ENCODE measurements at places on chromosomes 1 and 21.

- no peak for DNase-seq
These were observed 682.6 kb downstream of the RWDD3 start for GRCh38 chr1:95916616-95917015.

- DNase-seq: no peak
These were observed 23.1 kb upstream of the NPPB start for GRCh38 chr1:11881749-11882441.

DNA sequence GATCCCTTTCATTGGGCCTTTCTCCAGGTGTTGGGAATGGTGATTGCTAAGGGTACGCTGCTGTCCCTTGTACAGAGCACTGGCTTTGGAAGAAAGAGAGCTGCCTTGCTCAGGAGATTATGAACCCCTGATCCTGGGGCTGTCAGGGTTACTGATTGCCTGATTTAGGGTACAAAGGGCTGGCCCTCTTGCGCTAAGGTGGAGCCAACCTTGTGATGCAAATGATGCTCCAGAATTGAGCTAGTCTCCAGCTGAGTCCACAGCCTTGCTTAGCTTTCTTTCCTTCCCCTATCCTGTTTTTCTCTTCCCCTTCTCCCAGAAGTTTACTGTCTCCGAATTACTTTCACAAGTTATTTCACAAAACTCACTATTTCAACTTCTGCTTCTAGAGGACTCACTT lies 334.7 kb downstream of the AMY1C start:
- no peak for DNase-seq

DNA sequence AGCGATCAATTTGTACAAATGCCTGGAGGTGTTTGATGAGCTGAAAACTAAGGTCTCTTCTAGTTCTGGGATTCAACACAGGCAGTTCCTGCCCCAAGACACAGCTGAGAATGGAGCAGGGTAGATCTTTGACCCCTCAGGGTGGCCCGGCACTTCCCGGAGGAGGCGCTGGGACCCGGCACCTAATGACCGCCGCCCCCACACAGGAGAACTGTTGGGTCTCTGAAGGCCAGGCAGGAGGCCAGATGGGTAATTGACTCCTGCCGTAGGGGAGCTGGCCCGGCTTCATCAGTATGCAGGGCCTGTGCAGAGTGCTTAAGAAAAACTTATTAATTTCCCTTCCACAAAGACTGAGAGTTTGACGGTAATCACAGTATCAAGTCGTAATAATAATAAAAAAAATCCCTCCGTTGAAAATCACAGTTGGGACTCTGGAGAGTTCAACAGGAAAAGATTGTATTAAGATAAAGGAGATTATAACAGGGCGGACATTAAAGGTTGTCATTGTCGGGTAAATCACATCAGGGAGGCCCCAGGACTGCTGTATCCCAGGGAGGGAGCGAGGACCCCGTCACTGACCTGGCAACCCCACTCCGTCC lies 51.7 kb downstream of the UBIAD1 start:
- DNase-seq: no peak

GRCh38 chr21:25608044-25608737 lies 910 bp upstream of the MRPL39 start:
- peak; percentile 84 for DNase-seq

GRCh38 chr1:7847599-7847998 lies 5.3 kb downstream of the UTS2 start:
- no peak for DNase-seq

DNA sequence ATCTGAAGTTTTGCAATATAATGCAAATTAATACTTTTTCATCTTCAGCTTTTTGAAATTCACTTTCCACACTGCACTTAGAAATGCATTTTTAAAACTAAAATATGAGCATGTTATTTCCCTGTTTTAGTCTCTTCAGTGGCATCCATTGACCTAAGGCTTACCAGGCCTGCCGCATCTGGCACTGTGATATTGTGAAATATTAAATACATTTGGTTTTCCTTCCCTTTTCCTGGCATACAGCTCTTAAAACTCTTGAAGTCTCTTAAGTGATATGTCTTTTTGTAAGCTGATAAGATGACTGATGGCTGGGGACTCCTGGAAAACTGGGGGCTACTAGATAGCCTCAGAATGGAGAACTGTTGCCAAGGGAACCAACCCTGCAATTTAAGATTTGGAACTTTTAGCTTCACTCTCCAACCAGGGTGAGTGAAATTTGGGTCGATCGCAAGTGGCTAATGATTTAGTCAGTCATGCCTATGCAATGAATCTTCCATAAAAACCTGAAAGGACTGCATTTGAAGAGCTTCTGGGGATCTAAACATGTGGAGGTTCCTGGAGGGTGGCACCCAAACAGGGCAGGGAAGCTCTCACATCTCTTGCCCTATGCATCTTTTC lies 75.5 kb upstream of the PDC start:
- DNase-seq: no peak

- no peak for DNase-seq
These were observed 231.7 kb downstream of the PAPPA2 start for GRCh38 chr1:176694713-176695112.

GRCh38 chr1:28796352-28797211 lies 15.4 kb upstream of the OPRD1 start:
- DNase-seq: no peak

DNA sequence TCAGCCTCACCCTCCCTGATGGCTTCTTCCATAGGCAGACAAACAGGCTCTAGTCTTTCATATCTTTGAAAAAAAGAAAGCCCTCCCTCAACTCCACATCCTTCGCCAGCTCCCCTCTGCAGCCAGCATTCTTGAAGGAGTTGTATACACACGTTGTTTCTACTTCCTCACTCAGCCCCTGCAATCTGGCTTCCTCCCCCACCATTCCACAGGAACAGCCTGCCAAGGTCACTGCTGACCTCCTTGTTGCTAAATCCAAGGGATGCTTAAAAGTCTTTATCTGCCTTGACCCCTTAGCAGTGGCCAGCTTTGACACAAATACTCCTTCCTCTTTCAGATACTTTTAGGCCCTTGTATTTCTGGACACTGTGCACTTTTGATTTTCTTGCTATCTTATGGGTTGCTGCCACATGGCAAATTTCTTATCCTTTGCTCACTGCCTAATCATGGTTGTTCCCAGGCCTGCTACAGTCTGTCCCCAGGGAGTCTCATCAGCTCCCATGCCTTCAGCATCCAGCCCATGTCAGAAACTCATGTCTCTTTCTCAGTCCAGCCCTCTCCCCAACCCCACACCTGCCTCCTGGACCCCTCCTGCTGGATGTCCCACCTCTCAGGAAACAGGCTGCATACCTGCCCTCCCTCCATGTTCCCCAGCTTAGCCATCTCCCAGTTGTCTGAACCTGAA lies 8.3 kb downstream of the FAM229A start:
- DNase-seq: no peak

DNA sequence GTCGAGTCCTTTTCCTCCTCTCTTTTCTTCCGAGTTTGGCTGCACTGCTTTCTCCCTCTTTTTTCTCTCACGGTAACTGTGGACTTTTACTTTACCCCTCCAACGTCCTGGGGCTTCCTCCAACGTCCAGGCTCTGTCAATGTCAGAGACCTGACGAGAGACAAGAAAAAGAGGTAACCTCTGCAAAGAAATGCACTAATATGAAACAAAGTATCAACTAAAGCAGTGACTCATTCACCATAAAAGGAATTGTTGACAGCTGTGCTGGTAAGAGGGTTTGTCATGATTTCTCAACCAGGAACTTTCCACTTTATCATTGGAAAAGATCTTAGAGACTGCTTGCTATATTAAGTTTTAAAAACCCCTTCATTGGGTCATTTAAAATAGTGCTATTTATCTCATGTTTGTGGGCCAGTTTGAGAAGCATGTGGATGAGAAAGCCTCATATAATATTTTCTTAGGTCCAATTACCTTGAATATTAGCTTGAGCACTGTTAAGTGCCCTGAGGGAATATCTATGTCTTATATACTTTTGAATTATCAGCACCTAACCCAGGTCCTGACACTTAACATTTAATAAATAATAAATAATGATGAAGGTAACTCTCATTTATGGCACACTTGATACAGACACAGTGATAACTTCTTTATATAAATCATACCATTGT lies at the start of gene GBP2:
Gene GBP2, minus strand, starts transcription at position 202 of the 668 bp plus-strand sequence. CDS start 4,148 bp downstream, outside the sequence.
- DNase-seq: peak; percentile 83

DNA sequence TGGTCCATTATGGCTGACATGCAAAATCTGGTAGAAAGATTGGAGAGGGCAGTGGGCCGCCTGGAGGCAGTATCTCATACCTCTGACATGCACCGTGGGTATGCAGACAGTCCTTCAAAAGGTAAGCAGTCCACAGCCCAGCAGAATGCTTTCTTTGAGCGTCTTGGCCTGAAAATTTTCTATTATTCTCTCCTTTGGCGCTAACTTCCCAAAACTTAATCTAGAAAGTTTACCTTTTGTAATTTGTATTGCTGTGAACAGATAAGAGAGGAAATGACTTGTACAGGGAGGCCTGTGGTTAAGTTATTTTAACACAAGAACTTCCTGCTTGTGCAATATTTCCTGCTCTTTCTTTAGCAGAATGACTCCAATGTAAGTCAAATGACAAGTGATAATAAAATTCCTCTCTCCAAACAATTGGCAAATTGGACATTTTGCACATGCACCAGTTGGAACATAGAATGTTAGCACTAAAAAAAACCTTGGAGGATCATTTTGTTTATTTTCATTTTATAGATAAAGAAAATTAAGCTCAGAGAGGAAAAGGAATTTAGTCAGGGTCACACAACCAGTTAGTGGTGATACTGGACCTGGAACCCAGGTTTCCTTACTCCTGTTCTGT lies 18.9 kb downstream of the CAP1 start:
- peak; percentile 82 for DNase-seq

GRCh38 chr1:153587314-153587713 lies 21.7 kb upstream of the S100A2 start:
- DNase-seq: no peak

- DNase-seq: no peak
These were observed 474.5 kb upstream of the BEND5 start for GRCh38 chr1:49251019-49251784.

- peak; percentile 49 for DNase-seq
These were observed 14.4 kb downstream of the TMPRSS3 start for GRCh38 chr21:42381347-42381984.

DNA sequence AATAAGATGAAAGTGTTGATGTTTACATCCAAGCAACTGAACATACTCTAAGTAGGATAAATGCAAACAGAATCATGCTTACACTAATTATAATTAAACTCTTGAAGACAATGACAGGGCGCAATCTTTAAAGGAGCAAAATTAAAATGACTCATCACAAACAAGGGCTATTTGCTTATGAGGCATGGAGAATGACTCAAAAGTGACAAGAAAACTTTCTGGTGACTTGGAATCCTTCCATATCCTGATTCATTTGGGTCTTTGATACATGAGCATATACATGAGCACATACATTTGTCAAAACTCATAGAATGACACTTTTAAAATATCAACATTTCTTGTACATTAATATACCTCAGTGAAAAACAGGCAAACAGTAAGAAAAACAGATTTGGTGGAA lies 1632.3 kb downstream of the KCNT2 start:
- DNase-seq: no peak

DNA sequence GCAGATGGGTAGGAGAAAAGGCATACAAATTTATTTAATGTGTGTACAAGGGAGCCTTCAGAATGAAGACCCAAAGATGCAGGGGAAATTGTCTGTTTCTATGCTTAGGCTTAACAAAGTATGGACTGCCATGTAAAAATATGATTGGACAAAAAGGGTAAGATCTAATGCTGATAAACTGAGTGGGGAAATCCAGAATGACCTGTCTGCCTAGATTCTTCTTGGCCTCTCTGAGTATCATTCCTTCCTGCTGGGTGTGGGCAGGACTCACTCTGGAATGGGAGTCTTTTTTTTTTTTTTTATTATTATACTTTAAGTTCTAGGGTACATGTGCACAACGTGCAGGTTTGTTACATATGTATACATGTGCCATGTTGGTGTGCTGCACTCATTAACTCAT lies 61.0 kb downstream of the IGSF5 start:
- no peak for DNase-seq

DNA sequence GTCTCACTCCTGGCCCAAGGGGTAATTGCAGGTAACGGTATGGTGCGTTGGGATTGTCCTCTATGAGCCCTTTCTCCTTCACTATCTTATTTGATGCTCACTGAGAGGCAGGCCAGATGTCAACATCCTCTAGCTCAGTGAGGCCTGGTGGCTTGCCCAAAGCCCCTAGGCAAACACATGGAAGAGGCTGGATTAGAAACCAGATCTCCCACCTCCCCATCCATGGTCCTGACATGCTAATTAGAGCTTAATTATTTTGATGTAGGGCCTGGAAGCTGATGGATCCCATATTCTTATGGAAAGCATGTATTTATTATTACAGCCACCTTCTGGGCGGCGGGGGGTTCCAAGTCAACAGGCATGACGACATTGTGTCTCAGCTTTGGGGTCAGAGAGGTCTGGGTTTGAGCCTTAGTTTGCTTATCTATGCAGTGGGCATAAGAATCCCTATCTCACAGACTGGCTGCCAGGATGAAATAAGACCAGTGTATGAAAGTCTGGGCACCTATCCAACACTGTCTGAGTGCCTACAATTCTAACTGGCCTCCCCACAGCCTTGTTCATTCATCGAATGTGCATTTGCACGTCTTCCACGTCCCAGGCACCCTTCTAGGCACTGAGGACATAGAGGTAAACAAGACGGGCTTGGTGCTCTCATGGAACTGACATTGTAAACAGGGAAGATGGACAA lies 6.2 kb downstream of the SMPDL3B start:
- DNase-seq: no peak

GRCh38 chr1:87046951-87047350 lies 132.5 kb downstream of the HS2ST1 start:
- no peak for DNase-seq

DNA sequence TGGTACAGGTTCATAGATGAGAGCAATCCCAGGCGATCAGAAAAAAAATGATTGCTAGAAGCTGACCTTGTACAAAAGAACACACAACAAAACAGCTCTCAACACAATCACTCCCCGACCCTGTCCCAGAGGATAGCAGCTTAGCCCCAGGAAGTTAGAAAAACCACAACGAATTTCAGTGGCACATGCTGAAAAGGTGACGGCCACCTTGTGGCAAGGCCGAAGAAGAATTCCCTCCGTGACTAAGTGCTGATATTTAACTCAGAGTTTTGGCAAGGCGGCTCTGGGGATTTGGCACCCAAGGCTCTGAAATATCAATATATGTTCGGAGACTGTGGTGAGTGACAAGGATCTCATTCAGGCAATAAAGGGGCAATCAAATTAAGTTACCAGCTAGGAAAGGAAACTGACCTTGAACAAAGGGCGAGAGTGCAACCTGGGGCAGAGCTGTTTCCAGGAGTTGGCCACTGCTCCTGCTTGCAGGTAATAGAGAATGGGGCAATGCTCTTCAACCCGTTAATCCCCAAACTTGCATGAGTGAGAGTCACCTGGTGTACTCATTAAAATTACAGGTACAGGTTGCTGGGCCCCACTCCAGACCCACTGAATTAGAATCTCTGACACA lies 96.2 kb downstream of the BEND5 start:
- DNase-seq: no peak

- no peak for DNase-seq
These were observed 297.1 kb upstream of the DUSP10 start for GRCh38 chr1:222038971-222039370.

DNA sequence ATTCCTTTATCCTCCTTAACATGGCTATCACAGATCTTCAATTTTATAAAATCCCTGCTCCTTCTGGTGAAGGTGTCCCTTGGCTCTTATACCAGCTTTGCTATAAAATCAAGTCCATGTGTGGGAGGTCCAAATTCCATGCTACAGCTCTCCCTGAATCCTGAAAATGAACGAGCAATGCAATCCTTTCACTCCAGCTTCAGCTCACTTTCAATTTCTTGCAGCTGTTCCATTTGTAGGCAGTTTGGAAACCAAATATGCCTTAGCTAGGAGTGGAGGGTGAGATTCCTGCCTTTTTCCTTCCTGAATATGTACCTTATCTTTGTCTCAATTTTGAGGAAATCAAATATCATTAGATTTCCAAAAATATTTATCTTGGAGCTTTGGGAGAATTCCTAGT lies 402.6 kb downstream of the TTLL7 start:
- no peak for DNase-seq

GRCh38 chr21:45004481-45005247 lies 64.8 kb downstream of the SLX9 start:
- no peak for DNase-seq

Measured in activated CD4-positive, alpha-beta T cell treated with anti-CD3 and anti-CD28 coated beads, Interleukin-2, Interleukin-4, amounts not matched to agents 100 ng/mL and 50 ng/mL, durations not matched to agents 16 hours and 8 hours (primary cell).